ENCODE measurements at places on chromosomes 12 and 14. TPM values are rescaled to one million over a fixed set of nuclear protein-coding genes. Genes with fewer than 3 reads are reported as not detected.

Gene P2RX2
- not detected for total RNA-seq

Gene C3AR1
- 0.11 TPM for total RNA-seq

Gene TMBIM6
- 366 TPM for total RNA-seq

Gene SIX1
- not detected for total RNA-seq

Gene KLRC1
- not detected for total RNA-seq

Gene ADCY4
- 2.4 TPM for total RNA-seq

Gene MYO1A
- 0.39 TPM for total RNA-seq

Gene PXN
- total RNA-seq = 1.7 TPM

Gene SIX4
- total RNA-seq = not detected

Gene SDR9C7
- total RNA-seq = not detected

Gene KLRF1
- total RNA-seq = 0.34 TPM

Gene CCDC196
- not detected for total RNA-seq

Gene CLEC6A
- not detected for total RNA-seq
